CD4-positive, alpha-beta T cell treated with Interleukin-12 subunit alpha and Interleukin-12 subunit beta, for 1 hour (primary cell): ENCODE measurements at places on chromosomes 2 and 18.

- DNase-seq: peak; percentile 8
Observed at GRCh38 chr2:42359304-42359964, 1.6 kb downstream of the COX7A2L start.

DNA sequence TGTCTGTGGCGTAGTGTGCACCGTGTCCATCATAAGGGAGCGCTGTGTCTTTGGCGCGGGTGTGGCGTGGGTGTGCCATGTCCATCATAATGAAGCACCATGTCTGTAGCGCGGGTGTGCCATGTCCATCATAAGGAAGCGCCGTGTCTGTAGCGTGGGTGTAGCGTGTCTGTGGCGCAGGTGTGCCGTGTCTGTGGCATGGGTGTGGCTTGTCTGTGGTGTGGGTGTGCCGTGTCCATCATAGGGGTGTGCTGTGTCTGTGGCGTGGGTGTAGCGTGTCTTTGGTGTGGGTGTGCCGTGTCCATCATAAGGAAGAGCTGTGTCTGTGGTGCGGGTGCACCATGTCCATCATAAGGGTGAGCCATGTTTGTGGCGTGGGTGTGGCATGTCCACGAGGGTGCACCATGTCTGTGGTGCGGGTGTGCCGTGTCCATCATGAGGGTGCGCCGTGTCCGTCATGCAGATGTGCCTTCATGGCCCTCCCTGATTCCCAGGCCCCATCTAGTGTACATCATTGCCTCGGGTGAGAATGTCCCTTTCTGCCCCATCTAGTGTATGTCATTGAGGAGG lies 275.0 kb downstream of the GBX2 start:
- DNase-seq: no peak

DNA sequence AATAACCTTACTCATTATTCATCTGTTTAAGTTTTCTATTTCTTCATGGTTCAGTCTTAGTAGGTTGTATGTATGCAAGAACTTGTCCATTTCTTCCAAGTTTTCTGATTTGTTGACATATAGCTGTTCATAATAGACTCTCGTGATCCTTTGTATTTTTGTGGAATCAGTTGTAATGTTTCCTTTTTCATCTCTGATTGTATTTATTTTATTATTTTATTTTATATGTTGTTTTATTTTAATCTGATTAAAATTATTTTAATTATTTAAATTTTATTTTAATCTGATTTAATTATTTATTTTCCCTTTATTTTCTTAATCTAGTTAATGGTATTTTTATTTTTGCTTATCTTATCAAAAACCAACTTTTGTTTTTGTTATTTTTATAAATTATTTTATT lies 43.5 kb upstream of the SLC9A2 start:
- no peak for DNase-seq

DNA sequence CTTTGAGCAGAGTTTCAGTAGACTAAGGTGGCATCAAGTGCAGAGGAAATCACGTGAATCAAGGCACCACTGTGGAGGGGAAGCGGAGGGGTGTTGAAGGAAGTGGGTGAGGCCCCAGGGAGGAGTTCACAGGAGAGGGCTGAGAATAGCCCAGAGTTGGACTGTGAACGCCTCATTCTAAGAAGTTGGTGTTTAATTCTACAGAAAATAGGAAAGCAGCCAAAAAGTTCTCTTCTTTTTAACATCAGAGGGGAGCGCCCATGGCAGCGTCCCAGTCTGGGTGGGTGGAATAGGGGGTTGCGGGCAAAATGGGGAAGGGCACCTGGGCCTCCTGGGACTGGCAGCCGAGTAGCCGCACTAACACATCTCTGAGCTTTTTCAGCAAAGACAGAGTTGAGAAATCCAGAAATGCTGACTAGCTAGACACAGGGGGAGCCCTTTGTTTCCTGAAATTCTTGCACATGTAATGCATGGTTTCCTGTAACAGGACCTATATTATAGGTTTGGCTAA lies 97.0 kb downstream of the NEB start:
- peak; percentile 71 for DNase-seq

GRCh38 chr2:216286616-216287231 lies 85.6 kb downstream of the MARCHF4 start:
- DNase-seq: no peak

DNA sequence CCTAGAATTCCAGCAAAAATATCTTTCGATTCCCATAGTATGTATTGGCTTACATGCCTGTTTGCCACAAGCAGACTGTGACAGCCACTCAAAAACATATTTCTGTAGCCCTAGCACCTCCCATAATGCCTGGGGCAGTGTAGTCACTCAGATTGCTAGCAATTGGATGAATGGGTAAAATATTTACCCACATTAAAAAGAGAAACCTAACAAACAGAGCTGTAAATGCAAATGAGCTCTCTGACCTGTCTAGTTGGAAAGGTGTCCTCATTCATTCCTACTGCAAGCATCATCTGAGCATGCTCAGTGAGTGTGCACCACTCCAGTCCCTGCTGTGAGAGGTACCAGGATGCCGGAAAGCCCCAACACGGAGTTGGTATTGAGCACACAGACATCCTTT lies 234.0 kb upstream of the RAB12 start:
- DNase-seq: no peak

DNA sequence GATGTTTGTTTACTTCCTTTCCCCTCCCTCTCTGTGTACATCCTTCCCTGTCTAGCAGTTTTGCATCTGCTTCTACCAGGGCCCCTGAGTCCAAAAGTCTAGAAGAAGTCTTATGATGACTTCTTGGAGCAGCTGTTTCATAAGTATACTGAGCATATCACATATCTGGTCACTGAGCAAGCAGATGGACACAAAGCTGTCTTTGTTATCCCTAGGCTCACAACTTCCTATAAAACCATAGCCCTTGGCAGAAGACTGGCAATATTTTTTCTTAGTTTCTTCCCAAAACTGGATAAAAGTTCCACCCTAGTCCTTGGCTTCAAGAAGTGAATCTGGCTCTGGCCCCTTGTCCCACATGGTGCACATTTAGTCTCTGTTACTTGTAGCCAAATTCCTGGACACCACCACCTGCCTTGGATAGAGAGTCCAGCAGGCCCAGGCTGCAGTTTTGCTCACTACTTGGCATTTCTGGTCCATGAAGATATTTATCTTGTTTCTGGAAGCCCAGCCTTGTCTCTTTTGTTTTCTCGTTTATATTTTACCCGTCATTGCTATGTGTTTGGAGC lies 22.5 kb downstream of the THOC1 start:
- DNase-seq: no peak

- DNase-seq: no peak
Observed at GRCh38 chr2:126644630-126645191, 11.2 kb upstream of the GYPC start.

GRCh38 chr2:229089776-229090175 lies 181.3 kb downstream of the PID1 start:
- DNase-seq: no peak

- DNase-seq: no peak
Observed at GRCh38 chr2:218221000-218221399, 4.0 kb downstream of the ARPC2 start.

GRCh38 chr2:169667583-169667982 lies 26.6 kb downstream of the CFAP210 start:
- no peak for DNase-seq

GRCh38 chr2:128196471-128196931 lies 105.5 kb downstream of the UGGT1 start:
- no peak for DNase-seq

DNA sequence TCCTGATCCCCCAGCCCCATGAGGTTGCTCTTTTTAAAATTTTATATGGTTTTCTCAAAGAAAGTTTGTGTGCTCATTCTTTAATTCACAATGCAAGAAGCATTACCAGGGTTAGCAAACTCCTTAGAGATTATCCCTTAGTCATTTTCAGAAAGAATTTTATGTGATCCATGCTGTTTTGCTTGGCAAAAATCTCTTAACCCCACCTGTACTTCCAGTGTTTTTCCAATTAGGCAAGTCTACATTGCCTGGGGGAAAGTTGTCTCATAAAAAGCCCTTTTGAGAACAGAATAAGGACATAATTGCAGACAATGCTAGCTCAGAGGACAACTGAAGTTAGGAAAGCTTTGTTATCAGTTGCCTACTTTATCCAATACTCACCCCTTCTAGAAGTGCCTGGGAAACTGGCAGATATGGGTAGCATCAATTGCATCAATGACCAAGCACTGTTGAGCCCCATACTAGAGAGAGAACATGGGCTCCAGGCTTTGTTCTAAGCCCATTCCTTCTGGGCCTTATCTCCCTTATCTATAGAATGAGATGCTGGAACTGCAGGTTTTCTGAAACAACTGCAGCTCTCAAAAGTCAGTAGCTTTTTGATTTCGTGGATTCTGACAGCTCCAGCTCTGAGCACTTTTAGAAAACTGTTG lies 265.9 kb upstream of the SPHKAP start:
- DNase-seq: no peak

GRCh38 chr2:135745545-135745944 lies 3.9 kb downstream of the UBXN4 start:
- no peak for DNase-seq

- no peak for DNase-seq
Observed at GRCh38 chr2:190763901-190764514, 115.1 kb downstream of the NAB1 start.

GRCh38 chr2:60826111-60826510 lies 55.3 kb upstream of the REL start:
- DNase-seq: no peak

DNA sequence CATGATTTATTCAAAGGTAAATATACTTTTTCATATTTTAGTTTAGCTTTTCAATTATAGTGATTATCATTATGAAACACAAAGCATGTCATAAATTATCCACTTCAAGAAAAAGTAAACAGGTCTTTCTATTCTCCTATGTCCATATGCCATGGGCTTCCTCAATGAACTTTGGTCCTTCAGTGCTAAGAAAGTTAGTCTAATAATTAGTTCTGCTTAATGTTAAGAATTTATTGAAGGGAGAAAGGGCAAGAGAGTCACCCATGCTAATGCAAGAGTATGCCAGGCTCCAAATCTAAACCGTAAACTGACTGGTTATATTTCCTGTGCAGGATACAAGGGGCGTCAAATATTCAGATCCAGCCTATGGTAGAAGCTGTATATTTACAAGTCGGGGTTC lies 96.2 kb downstream of the GORASP2 start:
- DNase-seq: no peak

DNA sequence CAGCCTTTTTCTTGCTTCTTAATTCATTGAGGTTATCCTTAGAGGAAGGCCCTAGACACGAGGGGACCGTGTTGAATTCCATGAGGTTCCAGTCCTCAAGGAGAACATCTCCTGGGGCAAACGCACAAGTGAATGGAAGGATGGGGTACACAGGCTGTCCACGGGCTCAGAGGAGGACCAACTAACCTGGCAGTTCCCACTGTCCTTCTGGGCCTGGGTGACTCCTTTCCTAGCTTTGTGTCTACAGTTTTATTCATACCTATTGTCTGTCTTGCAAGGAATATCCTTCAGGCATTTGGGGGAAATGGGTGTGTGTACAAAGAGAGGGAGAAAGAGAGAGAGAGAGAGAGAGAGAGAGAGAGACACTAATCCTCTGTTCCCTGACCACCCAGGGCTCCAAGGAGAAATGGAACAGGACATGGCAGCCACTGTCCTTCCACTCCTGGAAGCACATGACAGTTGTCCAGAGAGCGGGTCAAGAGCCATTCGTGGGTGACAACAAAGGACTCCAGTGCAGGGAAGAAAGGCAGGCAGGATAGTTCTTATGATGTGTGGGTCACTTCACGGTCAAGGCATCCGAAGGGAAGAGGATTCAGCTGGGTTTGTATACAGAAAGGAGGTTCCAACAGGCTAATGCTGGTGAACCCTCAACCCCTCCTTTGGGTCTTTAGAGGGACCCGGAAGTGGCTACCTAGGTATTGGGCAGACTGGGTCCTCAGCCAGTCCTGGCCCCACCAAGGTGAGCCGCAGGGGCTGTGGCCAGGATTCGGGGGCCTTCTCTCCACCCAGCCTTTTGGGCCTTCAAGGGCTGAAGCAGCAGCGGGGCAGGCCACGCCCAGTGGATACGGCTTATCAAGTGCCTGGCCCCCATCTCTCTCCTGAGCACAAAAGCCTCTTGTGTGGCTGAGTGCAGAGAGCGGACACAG lies 150.6 kb downstream of the MYCN start:
- DNase-seq: no peak

- no peak for DNase-seq
Observed at GRCh38 chr2:112000399-112001135, 54.5 kb upstream of the TMEM87B start.

GRCh38 chr2:193584522-193584938 lies 1389.8 kb upstream of the TMEFF2 start:
- DNase-seq: no peak

DNA sequence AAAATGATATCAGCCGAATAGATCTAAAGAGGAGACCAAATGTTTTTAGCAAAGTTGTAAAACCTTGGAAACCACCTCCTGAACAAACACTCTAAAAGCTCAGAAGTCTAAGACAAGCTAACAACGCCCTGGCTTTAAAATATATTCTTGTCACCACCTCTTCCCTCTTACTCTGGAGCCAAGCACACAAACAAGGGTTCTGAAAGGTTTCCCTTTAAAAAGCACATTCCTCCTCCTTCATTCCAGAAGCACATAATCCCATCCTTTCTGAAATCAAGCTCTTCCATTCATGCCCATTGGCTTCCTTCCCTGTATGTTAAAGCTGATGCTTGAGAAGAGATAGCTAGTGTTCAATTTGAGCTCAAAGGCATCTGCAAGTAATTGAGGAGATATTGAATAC lies 382.0 kb downstream of the LNPK start:
- no peak for DNase-seq

DNA sequence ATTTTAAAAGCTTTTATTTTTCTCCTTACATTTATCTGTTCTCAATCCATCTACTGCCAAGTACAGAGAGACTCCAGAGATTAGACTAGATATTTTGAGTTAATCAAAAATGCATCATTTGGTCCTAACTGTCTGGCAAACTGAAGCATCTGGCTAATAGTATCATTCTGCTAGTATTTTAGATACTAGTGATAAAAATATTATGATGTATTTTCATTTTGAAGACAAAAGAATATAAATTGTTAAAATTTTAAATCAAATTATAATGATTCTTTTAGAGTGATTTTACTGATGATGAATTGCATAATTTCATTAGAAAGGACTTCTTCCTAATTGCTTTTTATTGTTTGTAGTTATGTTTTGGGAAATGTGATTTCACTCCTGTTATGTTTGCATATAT lies 584.0 kb downstream of the LRRTM4 start:
- DNase-seq: no peak

DNA sequence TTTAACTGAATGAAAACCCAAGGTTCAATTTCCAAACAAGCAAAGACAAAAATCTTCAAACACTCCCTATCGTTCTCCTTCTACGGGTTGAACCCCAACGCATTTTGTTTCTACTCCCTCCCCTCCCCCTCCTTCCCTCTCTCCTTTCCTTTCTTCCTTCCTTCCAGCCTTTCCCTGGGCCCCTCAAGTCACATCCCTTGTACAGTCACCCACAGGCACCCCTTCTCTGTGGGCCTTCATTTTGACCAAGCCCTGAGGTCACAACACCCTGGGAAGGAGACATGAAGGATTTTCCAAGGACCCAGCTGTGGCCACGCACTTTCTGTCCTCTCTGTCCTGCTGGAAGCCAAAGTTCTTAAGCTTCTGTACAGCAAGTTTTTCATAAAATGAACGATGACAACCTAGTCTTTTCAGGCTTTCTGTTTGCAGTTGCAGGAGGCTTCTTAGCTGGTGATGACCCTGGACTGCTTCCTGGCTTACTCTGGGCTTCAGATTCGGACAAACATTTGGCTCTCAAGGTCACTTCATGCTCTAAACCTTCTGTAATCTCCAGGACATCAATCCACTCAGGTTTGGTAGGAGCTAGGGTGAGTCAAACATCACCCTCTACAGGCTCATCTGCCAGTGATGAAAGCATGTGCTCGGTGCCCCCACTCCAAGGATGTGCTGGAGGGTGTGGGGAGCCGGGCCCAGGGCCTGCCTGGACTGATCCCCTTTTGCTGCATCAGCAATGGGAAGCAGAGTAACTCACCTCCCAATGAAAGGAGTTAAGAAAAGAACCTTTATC lies 25.5 kb downstream of the TMEM247 start:
- DNase-seq: no peak
